ENCODE measurements at places on chromosomes 2 and 18.

GRCh38 chr2:37827911-37828511 lies 97.1 kb upstream of the RMDN2 start:
- DNase-seq: peak; percentile 33

DNA sequence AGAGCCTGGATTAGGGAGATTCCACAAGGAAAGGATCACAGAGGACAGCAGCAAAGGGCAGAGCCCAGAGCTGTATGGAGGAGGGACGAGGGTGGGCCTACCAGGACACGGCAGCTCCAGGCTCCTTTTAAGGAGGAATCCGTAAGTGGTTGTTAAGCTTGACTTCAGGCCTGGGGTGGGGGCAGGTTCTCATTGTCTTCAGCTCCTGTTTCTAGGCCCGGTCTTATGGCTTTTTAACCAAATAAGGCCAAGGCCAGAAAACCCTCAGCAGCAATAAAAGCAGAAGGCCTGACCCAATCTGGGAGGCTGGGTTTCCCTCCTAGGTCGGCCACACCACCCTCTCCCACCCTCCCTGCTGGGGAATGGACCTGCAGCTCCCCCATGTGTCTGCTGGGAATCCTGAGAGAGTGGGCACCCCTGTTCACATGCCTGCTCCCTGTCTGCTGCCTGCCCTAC lies 111.2 kb downstream of the PLB1 start:
- DNase-seq: no peak

GRCh38 chr2:122174061-122174460 lies 418.6 kb downstream of the TSN start:
- no peak for DNase-seq

DNA sequence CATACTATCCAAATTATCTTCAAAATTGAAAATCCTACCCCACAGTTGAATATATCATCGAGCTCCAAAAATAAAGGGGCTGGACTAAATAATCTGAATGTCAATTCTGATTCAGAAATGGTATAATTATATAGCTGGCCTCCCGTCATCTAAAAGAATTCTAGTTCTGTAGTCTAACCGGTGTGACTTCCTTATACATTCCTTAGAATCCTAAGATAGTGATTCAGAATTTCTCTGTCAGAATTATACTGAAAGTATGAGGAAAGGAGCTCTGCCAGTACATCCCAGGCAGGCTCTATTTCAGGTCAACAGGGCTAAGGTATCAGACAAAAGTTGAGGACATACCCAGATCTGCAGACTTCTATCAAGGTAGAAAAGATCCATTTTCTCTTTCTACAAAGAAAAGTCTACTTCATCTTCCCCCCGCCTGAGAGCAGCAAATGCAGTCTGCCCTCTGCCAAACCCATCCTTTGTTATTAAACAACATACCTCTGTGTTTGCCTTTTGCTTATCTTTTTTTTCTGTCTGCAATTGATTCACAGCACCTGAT lies 128.5 kb downstream of the METTL4 start:
- no peak for DNase-seq

DNA sequence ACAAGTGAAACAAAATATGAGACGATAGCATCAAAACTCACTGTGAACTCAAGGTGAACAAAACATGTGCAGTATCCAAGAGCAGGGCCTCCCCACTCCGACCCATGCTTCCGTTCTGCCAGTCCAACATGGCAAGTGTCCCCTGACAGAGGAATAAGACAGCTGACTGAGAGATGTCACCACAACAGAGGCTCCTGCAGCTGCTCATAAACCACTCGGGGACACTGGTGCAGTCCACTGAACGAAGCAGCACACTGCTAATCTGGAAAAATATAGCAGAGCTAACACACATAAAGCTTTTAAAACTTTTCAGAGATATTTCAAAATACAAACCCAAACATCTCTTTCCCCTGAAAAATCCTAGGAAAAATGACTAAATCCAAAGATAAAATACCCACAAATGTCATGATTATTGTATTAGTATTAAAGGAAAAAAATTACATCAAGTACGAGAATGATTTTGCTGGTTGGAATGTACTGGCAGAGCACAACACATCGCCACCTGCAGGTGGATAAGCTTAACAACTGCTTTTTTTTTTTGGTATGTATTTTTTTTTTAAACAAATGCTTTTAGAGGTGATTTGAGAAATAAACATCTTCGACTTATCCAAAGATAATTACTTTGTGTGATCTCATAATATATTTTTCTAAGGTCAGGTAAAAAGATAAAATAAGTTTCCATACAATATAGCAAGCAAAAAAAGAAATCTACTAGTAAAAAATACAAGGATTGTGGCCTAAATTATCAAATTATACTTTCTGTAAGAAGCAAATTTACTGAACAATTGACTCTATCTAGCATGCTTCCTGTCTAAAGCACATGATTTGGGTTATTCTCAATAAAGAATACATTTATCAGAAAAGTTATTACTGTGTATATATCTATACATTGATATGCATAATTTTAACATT lies 18.6 kb downstream of the THADA start:
- no peak for DNase-seq

DNA sequence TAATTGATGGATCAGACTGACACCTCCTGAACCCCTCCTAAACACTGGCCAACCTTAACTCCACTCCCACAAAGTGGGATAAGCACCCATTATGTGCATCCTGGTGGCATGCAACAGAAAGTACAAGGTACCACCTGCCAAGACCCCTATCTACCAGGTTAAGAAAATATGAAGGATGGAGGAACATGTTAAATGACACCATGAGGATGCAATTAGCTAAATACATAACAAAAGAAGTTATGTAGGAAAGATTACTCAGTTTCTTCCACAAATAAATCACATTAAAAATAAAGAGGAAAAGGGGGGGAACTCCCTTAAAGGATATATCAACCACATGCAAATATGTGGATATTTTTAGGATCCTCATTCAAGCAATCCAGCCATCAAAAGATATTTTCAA lies 12.6 kb downstream of the CTAGE1 start:
- DNase-seq: no peak

GRCh38 chr2:110101901-110102803 lies 13.5 kb downstream of the MALL start:
- DNase-seq: no peak

DNA sequence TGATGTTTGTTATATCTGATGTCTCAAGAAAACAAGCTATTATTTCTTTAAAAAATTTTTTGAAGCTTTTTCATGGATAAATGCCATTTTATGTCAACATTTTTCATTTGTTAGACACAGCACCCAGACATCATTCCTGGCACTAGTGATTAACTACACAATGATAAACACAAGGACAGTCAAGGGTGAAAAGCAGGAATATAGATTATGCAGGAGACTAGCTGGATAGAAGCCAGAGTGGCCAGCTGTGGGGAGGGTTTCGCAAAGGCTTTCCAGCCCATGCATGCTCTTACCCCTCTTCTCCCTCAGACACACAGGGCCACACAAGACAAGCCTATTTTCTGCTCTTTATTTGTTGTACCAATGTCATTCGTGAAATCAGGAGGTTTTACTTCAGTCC lies 127.1 kb upstream of the TTC39C start:
- DNase-seq: no peak

DNA sequence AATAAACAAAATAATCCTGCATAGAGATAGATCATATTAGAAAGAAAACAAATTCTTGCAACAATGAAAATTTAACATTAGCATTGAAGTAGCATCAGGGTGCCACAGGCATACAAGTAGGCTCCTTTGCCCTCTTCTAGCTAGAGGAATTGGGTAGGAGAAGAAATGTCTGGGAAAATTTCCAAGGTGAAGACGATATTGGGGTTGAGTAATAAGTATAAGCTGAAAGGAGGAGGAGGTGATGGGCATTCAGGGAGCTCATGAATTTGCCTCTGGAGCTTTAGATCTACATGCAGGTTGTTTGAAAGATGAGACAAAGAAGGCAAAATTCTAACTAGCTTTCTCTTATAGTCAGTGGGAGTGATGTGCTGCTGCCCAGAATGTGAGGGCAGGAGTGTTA lies 504.9 kb downstream of the CCDC85A start:
- DNase-seq: no peak

DNA sequence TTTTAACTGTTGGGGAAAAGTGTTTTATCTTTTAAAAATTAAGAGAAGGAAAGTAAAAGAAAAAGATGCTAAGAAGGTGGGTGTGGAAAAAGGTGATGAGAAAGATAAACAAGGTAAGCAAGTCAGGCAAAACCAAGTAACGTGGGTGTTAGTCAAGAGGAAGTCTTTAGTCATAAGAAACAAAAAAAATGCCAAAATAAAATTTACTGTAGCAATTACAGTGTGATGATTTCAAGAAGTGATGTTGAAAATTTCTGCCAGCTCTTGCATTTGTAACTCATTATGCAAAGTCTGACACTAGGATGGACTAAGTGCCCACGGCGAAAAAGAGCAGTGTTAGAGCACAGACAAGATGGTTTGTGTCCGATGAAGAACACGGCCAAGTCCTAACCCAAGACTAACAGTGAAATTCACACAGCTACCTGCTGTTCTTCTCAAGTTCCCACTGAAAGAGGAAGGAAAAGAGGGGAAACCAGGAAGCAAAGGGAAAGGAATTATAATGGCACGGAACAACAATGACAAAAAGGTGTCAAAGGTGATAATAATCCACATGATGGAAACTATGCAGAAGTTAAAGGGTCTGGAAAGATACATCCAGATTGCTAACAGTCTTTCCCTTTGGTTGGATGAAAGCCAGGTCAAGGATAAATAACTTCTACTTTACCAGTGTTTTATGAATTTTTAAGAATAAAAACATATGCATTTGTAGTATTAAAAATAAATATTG lies 34.1 kb downstream of the NOL10 start:
- DNase-seq: no peak

GRCh38 chr18:57666818-57667497 lies 45.3 kb upstream of the NARS1 start:
- DNase-seq: no peak

DNA sequence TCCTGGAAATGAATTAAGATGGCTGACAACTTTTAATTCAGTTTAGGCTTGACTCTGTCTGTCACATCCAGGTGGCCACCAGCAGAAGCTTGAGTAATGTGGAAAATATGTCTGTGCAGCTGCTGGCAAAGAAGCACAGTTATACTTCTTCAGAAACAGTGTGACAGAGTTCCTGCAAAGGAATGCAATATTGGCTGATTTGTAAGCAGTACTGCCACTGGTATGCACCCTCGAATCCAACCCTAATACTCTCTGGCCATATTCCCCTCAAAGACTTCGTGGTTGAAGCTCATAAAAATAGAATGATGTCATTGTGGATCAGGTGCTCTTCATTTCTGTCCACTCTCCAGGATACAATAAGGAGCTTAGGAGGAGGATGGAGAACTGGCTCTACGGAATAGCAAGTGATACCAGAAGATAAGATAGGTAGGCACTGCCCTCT lies 86.2 kb downstream of the METTL8 start:
- DNase-seq: peak; percentile 53

DNA sequence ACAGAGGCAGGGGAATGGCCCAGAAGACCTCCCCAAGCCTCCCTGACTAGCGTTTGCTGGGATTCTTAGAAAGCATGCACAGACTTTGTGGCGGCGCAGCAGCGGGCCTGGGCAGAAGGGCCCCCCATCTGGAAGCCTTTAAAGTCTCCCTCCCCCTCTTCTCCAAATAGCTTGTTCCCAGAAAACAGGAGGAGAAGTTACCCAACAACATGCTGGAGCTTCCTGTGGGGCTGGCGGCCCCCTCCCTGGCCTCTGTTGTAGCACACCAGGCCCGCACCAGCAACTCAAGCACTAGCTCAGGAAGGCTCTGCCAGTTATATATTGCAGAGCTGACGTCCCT lies 334.8 kb downstream of the DYSF start:
- DNase-seq: no peak

DNA sequence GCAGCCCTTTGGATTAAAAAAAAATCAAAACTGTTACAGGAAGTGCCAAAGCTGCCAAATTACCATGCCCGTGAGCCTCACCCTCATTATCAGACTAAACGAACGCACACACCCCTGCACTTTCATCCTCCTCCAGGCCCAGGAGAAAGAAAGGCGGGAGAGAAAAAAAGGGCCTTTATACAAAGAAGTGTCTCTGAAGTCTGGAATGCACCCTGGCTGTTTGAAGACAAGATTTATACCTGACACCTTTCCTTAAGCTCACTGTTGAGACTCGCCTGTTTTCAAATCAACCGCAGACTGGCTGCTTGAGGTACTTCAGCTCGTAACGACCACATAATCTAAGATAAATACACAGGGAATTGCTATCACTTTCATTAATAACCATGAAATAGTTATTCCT lies 31.0 kb downstream of the EDAR start:
- no peak for DNase-seq

DNA sequence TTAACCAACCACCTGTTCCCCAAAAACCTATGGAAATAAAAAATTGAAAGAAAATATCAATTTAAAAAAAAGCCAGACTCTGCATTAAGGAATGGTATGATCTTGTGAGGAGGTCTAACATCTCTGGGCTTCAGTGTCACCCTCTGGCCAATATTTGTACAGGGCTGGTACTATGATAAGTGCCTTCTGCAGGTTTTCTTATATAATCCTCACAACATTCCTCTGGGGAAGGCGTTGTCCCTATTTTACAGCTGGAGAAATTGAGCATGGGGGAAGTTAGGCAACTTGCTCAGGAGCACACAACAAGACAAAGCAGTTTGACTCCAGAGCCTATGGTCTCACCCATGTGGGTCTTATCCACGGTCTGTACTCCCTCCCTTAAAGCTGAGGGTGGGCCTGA lies 86.0 kb downstream of the ZBTB7C start:
- no peak for DNase-seq

DNA sequence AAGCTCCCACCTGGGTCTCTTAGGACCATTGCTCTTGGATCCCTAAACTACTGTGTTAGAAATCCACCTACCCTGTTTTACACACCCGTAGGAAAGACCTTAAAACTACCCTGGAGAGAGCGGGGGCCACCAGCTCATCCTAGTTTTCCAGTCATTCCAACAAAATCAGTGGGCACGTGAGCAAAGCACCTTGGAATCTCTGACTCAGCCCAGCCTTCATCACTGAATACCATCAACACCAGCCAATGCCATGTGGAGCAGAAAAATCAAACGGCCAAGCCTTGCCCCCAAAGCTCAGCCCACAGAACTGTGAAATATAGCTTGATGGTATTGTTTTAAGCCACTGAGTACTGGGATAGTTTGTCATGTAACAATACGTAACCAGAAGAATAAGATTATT lies 449.7 kb upstream of the CHAC2 start:
- no peak for DNase-seq

GRCh38 chr2:189437926-189438325 lies 3.3 kb upstream of the WDR75 start:
- no peak for DNase-seq

GRCh38 chr2:108963057-108963456 lies 26.0 kb downstream of the EDAR start:
- DNase-seq: no peak

- DNase-seq: no peak
Observed at GRCh38 chr2:120465012-120465700, 119.2 kb downstream of the INHBB start.

- DNase-seq: no peak
Observed at GRCh38 chr2:230770804-230771203, 58.2 kb downstream of the CAB39 start.
